ENCODE measurements at places on chromosomes 12 and 14.

DNA sequence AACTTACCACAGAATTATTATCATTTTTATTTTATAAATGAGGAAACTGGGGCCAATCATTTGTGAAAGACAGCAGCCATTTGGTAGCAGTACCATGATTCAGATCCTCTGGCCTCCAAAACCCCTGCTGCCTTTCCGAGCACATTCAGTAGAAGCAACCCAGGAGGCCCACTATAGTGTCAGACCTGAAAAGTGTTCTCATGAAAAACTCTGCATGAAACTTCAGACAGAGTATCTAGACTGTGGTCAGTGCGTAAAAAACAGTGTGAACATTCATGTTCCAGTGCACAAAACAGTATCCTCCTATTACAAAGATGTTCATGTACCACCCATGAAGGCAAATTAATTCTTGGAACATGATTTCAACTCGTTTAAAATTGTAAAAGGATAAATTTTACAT is 112.0 kb downstream of the EPS8 start:
- peak; percentile 33 for DNase-seq

DNA sequence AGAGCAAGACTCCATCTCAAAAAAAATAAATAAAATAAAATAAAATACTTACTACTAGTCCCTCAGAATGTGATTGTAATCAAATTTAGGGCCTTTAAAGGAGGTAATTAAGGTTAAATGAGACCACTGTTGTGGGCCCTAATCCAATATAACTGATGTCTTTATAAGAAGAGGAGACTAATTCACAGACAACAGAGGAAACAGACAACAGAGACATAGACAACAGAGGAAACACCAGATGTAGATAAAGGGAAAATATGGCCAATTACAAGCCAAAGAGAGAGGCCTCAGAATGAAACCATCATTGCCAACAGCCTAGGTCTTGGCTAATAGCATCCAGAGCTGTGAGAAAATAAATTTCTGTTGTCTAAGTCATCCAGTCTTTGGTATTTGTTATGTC is 669.0 kb upstream of the FOXG1 start:
- no peak for DNase-seq

GRCh38 chr14:57574617-57575288 is 81.1 kb upstream of the CCDC198 start:
- no peak for DNase-seq

DNA sequence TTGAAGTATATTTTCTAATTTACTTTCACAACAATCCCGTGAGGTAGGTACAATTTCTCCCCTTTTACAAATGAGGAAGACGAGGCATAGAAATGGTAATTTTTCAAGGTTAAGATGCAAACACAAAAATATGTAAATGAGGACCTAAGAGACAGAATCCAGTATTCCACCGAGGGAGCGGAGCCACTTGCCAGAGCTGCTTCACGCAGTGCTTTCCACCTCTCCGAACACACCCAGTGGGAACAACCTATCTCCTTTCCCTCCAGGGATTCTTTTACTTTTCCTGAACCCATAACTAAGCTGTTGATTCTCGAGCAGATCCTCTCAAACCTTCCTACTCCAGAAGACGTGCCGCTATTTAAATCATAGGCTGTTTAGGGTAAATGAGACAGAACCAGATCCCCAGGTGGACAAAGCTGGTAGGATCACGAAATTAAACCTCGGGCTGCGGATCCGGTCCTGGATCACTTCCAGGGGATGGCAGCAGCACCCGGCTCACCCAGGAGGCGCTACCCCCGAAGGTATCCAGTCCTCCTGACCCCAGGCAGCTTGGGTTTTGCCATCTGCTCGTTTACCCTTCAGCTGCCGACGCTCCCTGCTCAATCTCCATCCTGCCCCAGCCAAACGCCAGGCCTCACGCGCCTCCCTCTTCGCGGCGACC is 1.5 kb downstream of the DDHD1 start:
- DNase-seq = peak; percentile 74

- DNase-seq = no peak
Observed at GRCh38 chr12:131751335-131751734, 40.4 kb downstream of the SFSWAP start.

DNA sequence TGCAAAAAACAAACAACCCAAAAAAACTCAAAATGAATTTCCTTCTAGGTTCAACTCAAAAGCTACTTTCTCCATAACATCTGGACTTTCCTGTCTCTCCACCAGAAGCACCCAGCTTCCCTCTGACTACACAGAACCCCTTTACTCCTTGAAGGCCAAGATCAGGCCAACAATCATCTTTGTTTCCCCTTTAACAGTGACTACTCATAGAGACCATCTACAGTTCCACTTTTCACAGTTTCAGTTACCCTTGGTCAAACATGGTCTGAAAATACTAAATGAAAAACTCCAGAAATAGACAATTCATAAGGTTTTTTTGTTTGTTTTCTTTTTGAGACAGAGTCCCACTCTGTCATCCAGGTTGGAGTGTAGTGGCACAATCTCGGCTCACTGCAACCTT is 11.8 kb downstream of the GCH1 start:
- DNase-seq = no peak

DNA sequence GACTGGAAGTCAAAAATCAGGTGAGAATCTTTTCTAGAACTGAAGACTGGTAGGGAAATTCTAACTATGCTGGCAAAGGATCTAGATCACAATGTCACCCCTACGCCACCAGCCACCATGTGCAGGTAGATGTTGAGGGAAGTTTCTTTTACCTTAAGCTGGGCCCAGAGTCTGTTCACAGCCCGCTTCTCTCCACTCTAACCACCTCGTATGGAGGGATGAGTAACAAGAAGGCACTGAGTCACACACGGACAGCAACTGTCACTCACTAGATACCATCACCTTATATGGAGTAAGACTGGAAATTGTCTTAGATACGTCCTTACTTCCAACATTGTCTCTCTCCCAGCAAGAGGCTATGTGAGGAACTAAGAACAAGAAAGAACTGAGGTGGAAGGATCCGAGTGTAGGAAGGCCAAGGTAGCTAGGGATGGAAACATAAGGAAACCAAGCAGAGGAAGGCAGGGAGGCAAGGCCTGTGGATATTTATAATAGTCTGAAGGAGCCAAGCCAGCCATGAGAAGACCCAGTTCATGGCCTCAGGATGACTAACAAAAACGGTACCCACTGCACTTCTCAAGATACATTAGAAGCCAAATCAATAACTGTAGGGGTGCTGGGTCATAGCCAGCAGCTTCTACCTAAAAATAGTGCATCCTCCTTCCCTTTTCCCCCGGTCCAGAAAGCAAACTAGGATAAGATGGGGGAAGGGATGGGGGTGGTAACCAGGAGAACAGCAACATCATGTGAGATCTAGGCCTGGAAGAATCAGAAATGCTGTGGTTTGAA is 15.5 kb downstream of the REM2 start:
- peak; percentile 23 for DNase-seq

GRCh38 chr12:65409726-65410125 is 131.2 kb downstream of the MSRB3 start:
- DNase-seq = no peak

- peak; percentile 37 for DNase-seq
Observed at GRCh38 chr12:26120561-26121274, 4.1 kb downstream of the BHLHE41 start.

DNA sequence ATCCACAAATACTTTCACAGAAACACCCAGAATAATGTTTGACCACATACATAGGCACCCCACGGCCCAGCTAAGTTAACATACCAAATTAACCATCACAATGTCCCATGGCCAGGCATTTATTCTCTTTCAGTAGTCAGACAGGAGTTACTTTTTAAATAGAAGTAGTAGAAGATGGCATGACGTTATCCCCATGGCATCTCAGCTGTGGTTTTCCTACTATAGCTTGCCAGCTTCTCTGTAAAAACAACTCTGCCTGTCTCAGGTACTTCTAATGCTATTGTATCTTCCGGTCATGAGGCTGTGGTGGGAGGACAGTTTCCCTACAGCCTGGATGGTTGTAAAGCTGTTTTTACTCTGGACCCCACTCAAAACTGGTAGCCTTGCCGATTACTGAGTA is 19.3 kb downstream of the CTSG start:
- peak; percentile 60 for DNase-seq

DNA sequence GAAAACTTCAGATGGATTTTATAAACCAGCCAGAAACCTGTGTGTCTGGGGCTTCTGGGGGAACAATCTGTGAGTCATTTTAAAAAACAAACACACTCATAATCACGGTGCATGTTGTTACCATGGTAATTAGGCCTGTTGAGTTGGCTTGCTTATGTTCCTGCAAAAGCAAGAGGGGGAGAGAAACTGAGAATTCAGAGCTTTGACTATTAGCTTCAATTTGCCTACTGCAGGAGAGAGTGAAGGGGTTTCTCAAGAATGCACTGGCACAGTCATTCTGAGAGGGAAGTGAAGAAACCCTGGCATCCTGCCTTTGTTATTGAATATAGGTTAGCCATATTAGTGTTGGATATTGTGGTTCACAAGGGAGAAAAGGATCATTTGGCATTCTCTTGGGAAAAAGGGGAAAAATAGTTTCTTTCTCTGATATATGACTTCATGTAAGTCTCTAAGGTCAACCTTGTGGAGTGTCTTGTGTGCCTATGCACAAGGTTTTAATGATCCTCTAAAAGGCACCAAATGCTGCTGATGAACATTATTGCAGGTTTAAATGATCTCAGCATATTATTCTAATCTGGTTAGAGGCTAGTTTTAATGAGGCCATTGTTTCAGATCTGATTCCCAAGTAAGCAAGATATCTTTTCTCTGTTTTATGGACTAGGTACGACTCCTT is 12.9 kb downstream of the GNG2 start:
- peak; percentile 88 for DNase-seq

- no peak for DNase-seq
Observed at GRCh38 chr12:95724767-95725166, 65.8 kb downstream of the NTN4 start.

DNA sequence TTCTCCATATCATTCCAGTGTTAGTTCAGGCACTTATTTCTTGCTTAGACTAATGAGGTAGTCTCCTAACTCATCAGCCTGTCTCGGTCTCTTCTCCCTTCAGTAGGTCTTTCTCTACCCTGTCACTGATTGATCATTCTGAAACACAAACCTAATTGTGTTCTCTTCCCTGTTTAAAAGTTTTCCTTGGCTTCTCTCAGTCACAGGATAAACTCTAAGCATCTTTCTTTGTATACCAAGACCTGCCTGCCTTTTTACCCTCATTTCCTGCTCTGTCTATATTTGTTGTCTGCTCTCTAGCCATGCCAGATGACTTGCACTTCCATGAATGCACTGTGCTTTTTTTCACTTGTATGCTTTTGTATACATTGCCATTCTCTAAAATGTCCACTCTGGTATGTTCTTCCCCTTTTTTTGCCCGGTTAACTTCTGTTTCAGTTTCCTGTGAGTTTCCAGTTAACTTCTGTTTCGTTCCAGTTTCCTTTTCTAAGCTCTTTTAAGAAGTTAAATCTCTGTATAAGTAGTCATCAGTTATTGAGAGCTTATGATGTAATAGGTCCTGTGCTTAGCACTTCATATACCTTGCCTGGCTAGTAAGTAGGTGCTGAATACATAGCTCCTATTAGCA is 12.8 kb downstream of the DIP2B start:
- peak; percentile 28 for DNase-seq

DNA sequence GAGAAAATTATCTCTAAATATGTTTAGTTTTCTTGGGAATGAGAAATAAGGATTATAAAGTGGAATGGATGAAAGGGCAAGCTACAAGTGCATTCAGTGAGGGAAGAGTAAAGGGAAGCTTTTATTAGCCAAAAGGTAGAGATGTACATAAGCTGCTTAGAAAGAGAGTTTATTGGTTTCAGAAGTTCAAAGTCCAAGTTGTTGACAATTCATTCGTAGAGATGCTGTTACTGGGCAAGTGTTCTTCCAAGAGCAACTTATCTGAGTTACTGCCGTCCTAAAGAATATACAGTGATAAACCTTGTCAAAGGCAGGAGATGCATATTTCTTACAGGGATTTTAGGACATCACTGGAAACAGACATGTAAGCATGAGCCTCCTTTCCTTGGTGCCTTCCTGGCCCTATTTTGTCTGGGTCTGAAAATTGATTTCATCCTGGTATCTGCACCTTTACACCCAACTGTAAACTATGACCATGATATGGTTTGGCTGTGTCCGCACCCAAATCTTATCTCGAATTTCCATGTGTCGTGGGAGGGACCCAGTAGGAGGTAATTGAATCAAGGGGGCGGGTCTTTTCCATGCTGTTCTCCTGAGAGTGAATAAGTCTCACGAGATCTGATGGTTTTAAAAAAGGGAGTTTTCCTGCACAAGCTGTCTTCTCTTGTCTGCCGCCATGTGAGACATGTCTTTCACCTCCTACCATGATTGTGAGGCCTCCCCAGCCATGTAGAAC is 46.8 kb downstream of the TRMT5 start:
- DNase-seq = no peak

- no peak for DNase-seq
Observed at GRCh38 chr14:103155826-103156394, 32.6 kb downstream of the TNFAIP2 start.

DNA sequence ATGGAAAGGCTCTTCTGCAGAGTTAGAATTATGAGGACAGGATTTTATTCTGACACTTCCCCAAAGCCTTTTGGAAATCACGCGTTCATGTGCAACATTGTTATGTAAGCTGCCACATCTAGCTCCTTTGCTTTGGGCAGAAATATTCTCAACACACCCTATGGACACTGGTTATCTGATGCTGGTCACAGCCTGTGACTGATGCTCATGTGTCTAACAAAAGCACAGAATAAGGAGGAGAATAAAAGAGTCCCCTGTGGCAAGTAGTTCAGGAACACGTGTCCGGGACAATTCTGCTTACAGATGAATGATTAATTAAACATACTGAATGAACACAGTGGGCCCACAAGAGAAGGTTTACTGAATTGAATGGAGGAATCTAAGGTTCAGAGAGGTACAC is 22.1 kb downstream of the FOXN3 start:
- no peak for DNase-seq

- no peak for DNase-seq
Observed at GRCh38 chr12:29698756-29699155, 85.0 kb downstream of the TMTC1 start.

Measured in astrocyte of the hippocampus (primary cell).